ENCODE measurements at places on chromosomes 3 and 15.

GRCh38 chr3:42451116-42451515 is 40.7 kb upstream of the LYZL4 start:
- DNase-seq: no peak

GRCh38 chr3:31077021-31077601 is 182.7 kb upstream of the GADL1 start:
- DNase-seq: no peak

DNA sequence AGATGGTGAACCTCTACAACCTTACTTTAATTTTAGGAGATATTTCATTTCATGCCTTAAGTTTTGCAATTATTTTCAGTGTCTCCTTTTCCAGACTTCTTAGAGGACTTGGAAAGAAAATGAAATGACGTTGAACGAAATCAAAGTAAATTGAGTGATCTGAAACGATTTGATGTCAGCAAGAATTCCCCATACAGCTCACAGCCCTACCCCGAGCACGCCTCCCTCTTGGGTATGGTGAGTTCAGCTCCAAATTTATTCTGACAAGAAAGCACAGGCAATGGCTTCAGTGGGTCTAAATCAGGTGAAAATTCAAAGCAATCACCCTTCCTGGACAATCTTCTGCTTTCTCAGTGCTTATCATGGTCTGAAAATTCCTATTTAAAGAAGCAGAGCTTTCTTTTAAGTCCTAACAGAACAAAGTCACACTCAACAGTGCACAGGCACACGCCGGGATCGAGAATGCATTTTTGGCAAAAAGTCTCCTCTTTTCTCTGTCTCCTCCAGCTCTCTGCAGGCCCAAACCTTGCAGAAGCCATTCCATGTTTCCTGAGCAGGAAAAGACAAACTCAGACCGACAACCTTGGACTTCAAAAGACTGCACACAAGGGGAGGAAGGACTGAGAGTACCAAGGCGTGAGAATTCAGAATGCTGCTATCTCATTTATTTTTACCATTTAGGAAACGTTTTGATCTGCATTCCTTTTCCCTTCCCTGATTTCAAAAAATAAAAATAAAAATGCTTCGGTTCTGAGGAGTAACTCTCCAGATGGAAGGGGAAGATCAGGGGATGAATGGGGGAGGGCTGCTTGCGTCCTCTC is 72.0 kb downstream of the CCNL1 start:
- DNase-seq: no peak

DNA sequence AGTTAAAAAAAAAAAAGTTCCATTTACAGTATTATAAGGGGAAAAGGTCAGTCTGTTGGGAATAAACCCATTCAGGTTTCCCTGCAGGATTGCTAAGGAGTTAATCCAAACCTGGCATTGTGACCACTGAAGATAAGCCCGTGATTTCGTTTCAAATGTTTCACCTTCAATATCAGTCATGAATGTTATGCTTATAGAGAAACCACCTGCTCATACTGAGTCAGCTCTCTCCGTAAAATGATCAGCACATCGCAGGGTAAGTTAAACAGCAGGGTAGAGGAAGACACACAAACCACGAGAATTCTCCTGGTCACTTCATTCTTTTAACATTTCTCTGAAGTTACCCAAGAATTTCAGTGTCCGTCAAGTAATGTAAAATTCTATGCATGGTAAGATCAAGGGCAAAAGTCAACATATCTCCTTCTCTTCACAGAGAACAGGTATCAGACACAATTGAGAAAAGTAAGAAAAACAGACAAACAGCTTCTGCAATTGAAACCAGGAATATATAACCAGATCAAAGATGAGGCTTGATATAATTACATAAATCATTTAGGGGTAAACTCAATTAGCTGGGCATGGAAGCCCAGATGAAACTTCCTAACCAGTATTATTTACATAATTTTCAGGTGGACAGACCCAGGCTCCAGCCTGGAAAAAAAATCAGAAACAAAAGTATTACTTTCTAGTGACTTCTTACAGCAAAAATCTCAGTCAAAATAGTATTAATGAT is 67.6 kb upstream of the ARHGEF3 start:
- DNase-seq: no peak

DNA sequence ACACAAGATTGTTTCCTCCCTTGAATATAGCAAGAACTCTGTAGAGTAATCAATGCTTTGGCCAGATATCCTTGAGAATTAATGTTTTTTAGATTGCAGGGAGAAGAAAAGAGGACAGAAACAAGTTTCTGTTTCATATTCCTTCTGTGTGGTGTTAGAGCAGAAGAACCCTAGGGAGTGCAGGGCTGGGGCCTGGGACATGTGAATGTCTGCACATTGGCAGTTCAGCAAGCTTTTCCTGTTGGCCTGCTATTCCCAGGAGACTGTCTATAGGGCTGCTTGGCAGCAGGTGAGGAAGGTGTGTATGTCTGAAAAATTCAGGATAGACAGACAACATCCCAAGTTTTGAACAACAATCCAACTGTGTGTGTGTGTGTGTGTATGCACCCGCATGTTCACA is 13.6 kb upstream of the CNBP start:
- DNase-seq: no peak

DNA sequence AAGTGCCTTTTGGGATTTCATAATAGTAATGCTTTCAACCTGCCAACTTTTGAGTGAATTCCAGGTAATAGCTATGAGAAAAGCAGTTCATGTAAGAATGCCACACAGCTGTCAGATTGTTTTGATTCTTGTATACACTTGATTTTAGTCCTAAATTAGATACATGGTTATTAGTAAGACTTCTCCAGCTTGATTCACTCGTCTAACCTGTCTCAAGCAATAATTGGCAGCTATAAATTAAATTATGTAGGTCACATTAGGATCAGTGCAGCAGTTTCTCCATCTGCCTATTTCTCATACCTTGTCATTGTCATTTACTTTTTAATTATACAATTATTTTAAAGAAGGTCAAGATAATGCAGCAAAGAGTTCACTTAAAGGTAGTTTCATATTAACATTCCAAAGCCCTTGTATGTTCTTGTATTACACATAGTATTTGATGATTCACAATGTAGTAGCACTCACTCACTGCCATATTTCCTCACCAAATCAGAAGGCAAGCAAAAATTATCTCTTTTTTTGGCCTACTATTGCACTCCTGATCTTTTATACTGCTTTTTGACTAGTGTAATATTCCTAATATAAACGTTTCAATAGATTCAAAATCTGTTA is 10.9 kb upstream of the CRYBG3 start:
- DNase-seq: no peak

- no peak for DNase-seq
These were observed 16.3 kb downstream of the TIMMDC1 start for GRCh38 chr3:119514637-119515036.

GRCh38 chr15:65384505-65384894 is 6.7 kb upstream of the IGDCC3 start:
- DNase-seq: no peak

- DNase-seq: no peak
These were observed 307.3 kb downstream of the SV2B start for GRCh38 chr15:91407269-91407889.

GRCh38 chr15:100869151-100869999 is 10.3 kb upstream of the ALDH1A3 start:
- DNase-seq: no peak

DNA sequence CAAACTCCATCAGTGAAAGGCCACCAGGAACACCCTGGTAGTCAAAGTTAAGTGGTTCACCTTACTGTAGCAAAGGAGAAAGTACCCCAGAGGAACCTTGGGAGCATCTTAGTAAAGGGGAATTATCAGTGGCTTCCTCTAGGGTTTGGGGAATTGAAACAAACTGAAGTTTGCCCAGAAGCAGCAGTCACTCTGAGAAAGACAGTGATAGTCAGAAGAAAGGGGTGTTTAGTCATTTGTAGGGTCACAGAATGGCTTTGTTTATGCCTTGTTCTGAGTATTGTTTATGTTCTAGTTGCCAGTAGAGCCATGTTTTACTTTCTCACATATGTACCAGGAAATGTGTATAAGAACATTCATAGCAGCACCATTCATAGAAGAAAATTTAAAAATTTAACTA is 93.8 kb downstream of the FHIT start:
- no peak for DNase-seq

DNA sequence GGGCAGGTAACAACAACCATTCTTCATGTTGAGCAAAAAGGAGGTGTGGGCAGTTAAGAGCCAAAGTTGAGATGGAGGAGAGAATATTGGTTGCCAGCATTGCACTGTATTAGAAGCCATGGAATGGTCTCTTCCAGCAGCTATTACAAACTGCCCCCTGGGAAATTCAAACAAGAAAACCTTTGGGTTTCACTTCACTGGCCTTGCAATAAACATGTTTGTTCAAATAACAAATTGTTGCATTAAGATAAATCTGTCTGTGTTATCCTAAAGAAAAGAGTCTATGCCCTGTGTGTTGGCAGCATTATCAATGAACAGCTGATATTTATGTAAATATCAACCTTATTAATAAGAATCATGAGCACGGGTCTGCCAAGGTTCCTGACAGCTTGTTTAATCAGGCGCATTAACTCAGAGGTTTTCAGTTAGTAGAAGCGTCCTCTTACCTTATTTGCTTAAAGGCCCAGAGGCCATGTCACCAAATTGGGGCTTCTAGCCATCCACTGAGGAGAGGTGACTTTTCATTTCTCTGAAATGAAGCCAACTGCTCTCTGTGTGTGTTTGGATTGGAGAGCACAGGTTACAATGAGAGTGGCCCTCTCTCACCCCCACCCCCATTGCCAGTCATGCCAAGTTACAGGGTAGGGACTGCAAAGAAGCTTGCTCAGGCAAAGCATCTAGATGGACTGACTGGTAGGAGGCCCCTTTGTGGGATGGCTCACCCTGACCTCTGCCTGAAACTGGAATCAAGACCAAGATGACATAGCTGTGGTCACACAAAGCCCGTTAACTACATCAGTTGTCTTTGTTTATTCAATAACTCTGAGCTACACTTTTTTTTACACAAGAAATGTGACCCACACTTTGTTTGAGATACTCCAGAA is 10.5 kb downstream of the FILIP1L start:
- DNase-seq: no peak

- no peak for DNase-seq
These were observed 275.8 kb upstream of the ARL6 start for GRCh38 chr3:97488741-97489140.

DNA sequence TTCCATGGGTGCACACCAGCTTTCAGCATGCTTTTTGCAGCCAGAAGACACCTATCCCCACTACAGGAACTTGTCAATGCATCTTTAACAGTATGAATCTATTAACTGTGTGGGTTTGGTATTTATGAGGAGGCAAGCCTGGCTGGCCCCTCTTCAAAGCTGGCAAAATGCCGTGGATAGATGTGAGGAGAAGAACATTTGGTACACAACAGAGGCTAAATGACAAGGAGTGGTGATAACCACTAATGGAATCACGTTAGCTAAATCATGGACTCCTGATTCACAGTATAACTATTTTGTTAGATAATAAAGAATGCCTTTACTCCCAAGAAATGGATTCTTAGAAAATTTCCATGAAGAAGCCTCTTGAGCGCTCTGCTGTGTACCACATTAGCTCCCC is 187.2 kb downstream of the CLSTN2 start:
- no peak for DNase-seq

DNA sequence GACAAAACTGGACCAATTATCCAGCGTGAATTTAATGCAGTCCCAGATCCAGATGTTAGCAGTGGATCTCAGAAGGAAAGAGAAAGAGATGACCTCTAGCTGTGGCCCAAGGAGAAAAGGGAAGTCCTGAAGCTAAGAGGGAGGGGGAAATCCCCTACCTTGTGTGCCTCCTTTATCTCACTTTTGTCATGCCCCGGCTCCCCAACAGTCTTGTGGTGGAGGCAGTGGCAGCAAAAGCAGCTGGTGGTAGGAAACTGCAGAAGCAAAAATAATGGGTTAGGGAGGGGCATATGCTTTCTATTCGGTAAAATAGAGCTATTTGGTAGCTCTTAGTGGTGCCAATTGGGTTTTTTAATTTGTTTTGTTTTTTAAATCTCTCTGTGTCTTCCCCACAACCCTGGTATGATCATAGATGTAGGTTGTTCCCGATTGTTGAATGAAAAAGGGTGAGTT is 56.5 kb downstream of the MCTP2 start:
- DNase-seq: no peak

DNA sequence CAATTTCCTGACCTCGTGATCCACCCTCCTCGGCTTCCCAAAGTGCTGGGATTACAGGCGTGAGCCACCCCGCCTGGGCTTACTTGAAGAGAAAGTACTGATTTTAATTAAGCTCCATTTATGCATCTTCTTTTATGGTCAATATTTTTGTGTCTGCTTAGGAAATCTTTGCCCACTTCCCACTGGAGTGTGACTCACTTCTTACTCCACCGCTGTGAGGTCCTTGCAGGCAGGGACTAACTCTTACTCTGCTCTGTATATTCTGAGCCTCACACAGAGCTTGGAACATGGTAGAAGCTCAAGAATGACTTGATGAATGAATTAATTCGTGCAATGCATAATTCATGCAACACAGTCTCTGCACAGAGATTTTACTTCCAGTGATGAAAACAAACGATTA is 2.9 kb upstream of the TM4SF19 start:
- no peak for DNase-seq

- no peak for DNase-seq
These were observed 327.3 kb upstream of the SATB1 start for GRCh38 chr3:18752273-18752934.

GRCh38 chr3:193719735-193720134 is 126.7 kb downstream of the OPA1 start:
- no peak for DNase-seq

- DNase-seq: no peak
These were observed 29.4 kb downstream of the CD200R1L start for GRCh38 chr3:112817271-112817670.

DNA sequence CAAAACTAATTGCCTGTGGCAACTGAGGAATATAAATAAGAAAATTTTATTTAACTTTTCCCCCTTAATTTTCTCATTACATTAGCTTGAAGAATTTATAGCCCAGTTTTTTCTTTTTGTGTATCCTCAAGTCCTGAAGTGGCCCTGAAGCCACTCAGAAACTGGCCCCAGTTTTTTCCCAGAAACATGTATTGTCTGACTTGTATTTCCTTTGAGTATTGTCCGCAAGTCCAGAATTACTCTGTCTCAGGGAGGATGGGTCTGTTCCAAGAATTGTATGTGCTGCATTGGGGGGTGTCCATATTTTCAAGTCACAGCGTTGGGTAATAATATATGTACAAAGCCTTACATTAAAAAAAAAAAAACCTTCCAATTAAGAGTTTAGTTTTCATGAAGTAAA is 149.7 kb upstream of the IL12A start:
- no peak for DNase-seq

GRCh38 chr3:9617056-9617455 is 32.2 kb upstream of the MTMR14 start:
- DNase-seq: no peak
